ENCODE measurements at places on chromosomes 2 and 18. TPM values are rescaled to one million over a fixed set of nuclear protein-coding genes. Genes with fewer than 3 reads are reported as not detected.

The FOXI3 gene
- not detected for total RNA-seq

The PIK3C3 gene
- 18.6 TPM for total RNA-seq

The SOX11 gene
- not detected for total RNA-seq

The FRZB gene
- total RNA-seq = 0.07 TPM

The MDH1B gene
- 1.7 TPM for total RNA-seq

The FLACC1 gene
- not detected for total RNA-seq

The RAB17 gene
- total RNA-seq = 0.10 TPM

The INPP5D gene
- total RNA-seq = 0.69 TPM

The NEU4 gene
- 0.18 TPM for total RNA-seq

The ITM2C gene
- total RNA-seq = 76.6 TPM

The NTSR2 gene
- total RNA-seq = not detected

The GPR17 gene
- total RNA-seq = 0.06 TPM

The GYPC gene
- not detected for total RNA-seq

The TCF23 gene
- not detected for total RNA-seq

The PDCD1 gene
- not detected for total RNA-seq

The SDC1 gene
- total RNA-seq = 184 TPM

The PTPRM gene
- 30.7 TPM for total RNA-seq

The EPAS1 gene
- total RNA-seq = 112 TPM

The AQP12A gene
- not detected for total RNA-seq

The SLC14A1 gene
- not detected for total RNA-seq

The LTBP1 gene
- total RNA-seq = 29.1 TPM

The EVA1A gene
- total RNA-seq = 12.6 TPM

The RAB6C gene
- total RNA-seq = not detected

The CREG2 gene
- 10.0 TPM for total RNA-seq

The APLF gene
- total RNA-seq = 1.0 TPM

The MGAT4A gene
- 1.3 TPM for total RNA-seq

The COL4A4 gene
- total RNA-seq = 1.9 TPM

The DCDC2C gene
- 0.24 TPM for total RNA-seq

The CNRIP1 gene
- total RNA-seq = 2.9 TPM

The KCNE4 gene
- total RNA-seq = 1.2 TPM

The PRSS56 gene
- 0.16 TPM for total RNA-seq

The SCYGR4 gene
- not detected for total RNA-seq

The ANKRD30BL gene
- total RNA-seq = not detected
